ENCODE measurements at places on chromosomes 12 and 14.
A peak's percentile ranks its signal among the peaks of the same experiment; 100 is the strongest.

- no peak for DNase-seq
These were observed 66.1 kb downstream of the ELK3 start for GRCh38 chr12:96260231-96260630.

- no peak for DNase-seq
These were observed 80.0 kb upstream of the RGS6 start for GRCh38 chr14:71852181-71852580.

DNA sequence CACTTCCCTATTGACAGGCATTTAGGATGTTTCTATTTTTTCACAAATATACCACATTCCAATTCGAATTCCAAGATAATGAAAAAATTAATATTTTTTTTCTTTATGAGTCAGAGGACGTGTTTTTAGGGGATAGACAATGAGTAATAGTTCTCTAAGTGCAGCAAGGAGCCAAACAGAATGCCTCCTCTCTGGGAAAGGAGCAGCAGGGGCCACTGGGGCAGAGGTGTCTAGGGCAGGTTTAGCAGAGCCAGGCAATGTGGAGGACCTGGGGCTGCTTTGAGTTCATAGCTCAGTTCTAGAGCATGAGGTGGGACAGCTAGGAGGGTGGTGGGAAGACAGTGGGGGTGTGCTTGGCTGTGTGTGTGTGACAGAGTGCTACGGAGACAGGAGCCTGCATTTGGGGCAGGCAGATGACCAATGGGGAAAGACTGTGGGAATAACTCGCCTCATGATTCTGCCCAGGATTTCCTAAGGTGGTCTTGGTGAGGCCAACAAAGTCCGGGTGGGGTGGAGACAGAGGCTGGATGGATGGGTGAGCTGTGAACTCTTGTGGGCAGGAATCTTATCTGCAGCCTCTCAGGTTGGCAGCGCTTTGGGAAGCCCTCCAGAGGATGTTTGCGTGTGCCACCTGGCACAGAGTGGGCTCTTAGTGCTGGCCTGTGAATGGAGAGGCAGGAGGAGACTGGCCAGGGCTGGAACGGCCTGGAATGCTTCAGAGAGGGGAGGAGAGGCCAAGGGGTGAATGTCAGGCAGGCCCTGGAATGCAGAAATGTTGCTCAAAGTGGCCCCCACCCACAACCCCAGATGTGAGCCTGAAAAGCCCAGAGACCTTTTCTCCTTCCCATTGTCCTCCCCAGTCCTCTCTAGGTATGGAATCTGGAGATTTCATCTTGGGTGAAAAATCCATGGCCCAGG is 2.4 kb upstream of the KRT7 start:
- DNase-seq, result no peak

GRCh38 chr14:37437490-37437889 is 157.6 kb downstream of the FOXA1 start:
- DNase-seq, result no peak

GRCh38 chr12:104108755-104109445 is 29.1 kb downstream of the NFYB start:
- peak; percentile 74 for DNase-seq

- no peak for DNase-seq
These were observed 379.8 kb downstream of the VRK1 start for GRCh38 chr14:97177016-97177415.

DNA sequence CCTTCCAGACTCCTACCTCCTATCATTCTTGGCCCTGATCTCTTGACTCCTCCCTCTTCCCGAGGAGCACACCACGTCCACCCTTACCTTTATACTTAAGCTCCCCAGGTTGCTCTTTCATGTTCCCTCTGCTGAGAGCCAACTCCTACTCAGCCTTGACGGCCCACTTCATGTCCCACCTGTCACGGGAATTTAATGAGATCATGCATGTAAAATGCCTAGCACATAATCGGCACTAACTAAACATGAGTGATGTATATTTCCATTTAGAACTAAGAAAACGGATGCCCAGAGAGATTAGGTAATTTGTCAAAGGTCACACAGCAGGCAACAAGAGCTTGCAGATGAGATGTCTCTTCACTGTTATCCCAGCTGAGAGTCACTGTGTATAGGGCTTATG is 45.1 kb downstream of the NOS1 start:
- DNase-seq, result no peak

DNA sequence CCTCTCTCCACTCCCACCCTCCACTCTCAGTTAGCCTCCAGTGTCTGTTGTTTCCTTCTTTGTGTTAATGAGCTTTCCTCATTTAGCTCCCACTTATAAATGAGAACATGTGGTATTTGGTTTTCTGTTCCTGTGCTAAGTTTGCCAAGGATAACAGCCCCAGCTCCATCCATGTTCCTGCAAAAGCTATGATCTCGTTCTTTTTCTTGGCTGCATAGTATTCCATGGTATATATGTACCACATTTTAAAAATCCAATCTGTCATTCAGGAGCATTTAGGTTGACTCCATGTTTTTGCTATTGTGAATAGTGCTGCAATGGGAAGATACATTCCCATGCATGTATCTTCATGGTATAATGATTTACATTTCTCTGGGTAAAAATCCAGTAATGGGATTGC is 2.8 kb upstream of the WASHC4 start:
- no peak for DNase-seq

- DNase-seq, result peak; percentile 53
These were observed 6.9 kb downstream of the GNPTAB start for GRCh38 chr12:101823891-101824290.

DNA sequence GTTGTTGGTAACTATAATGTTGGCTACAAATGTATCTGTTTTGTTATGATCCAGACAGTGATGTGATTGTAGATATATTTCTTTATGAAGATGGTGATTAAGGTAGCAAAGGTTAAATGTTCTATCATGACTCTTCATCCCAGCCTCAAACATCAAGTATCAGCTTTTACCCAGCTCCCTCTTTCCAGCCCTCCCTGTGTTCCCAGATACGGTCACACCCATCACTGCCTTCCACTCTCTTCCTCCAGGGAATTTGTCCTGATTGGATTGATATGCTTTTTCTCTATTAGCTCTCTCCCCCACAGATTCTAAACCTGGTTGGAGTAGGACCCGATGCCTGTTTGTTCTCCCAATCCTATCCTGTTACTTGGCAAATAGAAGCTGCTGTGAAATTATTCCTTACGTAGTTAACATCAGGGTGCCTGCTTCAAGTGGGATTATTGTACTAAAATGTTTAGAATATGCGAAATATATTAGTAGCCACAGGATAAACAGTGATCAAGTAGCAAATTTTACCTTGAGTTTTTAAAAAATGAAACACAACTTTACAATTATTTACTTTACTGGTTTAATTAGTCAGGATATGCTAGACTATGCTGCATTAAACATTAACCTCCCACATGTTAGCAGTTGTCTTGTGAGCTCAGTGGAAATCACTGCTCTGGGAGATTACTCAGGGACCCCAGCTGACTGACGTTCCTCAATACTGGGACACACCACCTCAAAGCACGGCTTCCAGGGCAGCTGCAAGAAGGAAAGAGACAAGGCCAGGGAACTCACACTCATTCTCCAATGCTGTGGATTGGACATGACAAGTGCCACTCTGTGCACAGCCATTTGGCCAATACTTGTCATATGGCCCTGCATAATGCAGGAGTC is 165.3 kb downstream of the ALX1 start:
- DNase-seq, result no peak

- DNase-seq, result no peak
These were observed 20.7 kb downstream of the YARS2 start for GRCh38 chr12:32734952-32735351.

- no peak for DNase-seq
These were observed 514.1 kb downstream of the MED13L start for GRCh38 chr12:115763376-115763775.

- no peak for DNase-seq
These were observed 212.8 kb upstream of the SYT1 start for GRCh38 chr12:78651755-78652154.

GRCh38 chr12:5509557-5509956 is 77.6 kb downstream of the NTF3 start:
- no peak for DNase-seq

- no peak for DNase-seq
These were observed 41.4 kb downstream of the KCNA1 start for GRCh38 chr12:4951083-4951482.

GRCh38 chr14:78164226-78164853 is 5.8 kb upstream of the NRXN3 start:
- no peak for DNase-seq

- DNase-seq, result no peak
These were observed 48.1 kb downstream of the GALNT8 start for GRCh38 chr12:4768341-4768740.

DNA sequence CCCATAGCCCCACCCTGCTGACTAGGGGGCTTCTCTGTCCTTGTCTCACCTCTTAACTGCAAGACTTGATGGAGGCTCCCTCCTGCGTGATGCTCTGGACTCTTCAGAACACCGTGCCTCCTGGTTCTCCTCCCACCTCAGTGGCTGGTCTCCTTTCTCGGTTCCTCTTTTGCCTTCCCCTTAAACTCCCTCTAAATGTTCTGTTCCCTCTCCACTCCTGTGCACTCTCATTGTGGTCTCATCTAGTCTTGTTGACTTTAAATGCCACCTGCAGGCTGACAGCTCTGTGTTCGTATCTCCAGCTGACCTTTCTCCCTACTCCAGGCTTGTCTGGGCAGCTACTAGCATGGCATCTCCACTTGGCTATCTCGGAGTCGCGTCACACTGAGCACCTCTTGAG is 28.3 kb downstream of the DYNC1H1 start:
- no peak for DNase-seq
